ENCODE measurements at places on chromosomes 3 and 15. TPM values are rescaled to one million over a fixed set of nuclear protein-coding genes. Genes with fewer than 3 reads are reported as not detected.

Gene MCTP2
- total RNA-seq = 36.9 TPM

Gene RLBP1
- total RNA-seq = not detected

Gene RARRES1
- 237 TPM for total RNA-seq

Gene UBL7
- total RNA-seq = 31.2 TPM

Gene TMOD2
- 0.87 TPM for total RNA-seq

Gene TM6SF1
- not detected for total RNA-seq

Gene DAG1
- total RNA-seq = 67.5 TPM

Gene CHRNB4
- total RNA-seq = not detected

Measured in stomach (tissue), 19 donors.